Stimulated activated CD8-positive, alpha-beta memory T cell treated with anti-CD3 and anti-CD28 coated beads, Interleukin-4, amount 100 ng/mL, for 48 hours (primary cell): ENCODE measurements at places on chromosomes 5 and 9.

DNA sequence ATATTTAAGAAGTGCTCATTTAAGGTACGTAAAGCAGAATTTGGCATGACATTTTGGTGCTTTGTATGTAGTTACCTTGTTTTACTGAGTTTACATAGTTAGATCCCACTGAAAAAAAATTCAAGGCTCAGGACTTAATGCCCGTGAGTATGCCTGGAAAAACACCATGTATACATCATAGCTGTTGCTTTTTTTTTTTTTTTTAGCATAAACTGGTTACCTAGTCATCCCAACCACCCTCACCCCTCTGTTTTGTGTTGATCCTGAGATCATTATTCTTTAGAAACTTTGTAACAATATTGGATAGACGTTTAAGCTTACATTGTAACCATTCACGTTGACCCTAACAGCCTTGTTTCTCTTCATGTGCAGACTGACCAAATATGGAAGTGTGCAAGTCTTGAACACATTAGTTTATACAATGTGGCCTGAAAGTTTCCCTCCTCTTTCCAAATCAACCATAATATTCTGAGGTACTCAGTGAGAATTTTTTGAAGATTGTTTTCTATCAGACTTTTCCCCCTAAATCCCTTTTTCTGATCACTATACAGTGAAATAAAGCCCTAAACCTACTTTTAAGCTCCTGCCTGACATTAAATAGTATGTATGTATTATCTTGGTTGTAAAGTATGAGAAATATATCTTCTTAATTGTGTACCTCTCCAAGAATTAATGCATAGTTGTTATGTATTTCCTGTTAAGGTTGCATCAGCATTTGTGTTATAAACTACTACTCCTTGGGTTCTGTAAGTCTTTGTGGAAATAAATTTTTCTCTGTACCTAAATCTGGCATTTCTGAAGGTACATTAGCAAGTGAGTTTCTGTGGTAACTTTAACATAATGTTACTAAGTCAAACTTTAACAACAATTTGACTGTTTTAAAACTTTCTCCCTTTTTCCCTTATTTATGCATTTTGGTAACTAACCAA is 4.4 kb downstream of the RABGAP1 start:
- DNase-seq: no peak

GRCh38 chr5:160452036-160452435 is 30.4 kb downstream of the PTTG1 start:
- no peak for DNase-seq

DNA sequence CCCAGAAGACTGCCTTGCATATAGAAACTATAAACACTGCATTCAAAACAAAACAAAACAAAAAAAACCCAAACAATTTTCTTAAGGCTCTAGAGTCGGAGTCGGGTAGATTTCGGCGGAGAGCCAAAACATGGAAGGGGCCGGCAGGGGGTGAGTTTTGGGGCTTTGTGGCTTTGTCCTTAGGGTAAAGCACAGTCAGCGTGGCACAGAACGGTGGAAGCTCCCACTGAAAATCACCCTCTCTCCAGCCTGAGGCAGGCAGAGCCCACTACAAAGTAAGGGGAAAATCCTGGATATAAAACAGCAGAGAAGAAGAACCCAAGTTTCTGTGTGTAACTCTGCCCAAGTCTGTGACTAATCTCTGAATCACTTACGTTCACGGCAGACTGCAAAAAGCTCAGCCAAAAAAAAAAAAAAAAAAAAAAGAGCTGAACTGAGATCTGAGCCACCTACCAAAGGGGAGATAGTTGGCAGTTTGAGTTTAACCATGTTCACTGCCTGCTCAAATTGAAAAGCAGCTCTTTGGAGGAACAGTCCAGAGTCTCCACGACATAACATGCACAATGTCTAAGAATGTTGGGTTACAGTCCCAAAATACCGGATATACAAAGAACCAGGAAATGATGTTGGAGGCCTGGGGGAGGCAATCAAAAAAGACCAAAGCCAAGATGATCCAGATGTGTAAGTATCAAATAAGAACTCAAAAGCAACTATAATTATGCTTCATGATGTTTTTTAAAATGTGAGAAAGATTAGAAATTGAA is 26.6 kb upstream of the OR2K2 start:
- no peak for DNase-seq

DNA sequence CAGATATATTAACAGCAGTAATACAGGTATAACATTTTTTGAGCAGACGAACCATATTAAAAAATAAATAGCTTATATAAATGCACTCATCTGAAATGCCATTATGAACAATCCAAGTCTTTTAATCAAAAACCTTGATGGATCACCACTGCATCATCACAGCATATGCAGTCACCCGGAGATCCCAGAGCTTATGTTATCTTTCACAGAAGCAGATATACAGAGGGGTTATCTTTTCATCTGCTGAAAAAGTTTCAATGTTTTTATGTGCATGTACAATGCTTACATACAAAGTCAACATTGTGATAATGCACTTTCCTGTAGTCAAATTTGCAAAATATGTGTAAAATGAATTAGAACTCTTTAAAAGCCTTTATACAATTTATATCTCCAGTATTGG is 211.9 kb downstream of the FBXL7 start:
- DNase-seq: no peak

DNA sequence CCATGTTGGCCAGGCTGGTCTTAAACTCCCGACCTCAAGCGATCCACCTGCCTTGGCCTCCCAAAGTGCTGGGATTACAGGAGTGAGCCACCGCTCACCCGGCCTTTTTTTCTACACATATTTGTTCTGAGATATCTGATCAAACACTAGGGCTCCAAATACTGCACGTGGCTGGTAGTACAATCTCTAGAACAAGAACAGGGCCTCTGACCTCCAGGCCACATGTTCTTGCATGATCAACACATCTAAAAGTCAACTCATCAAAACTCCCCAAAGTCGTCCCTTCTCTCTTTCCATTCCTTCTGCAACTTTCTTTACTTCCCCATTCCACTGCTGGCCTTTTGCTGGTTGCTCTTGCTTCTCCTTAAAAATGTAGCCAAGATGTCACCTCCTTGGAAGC is 113.3 kb upstream of the LHFPL2 start:
- no peak for DNase-seq

DNA sequence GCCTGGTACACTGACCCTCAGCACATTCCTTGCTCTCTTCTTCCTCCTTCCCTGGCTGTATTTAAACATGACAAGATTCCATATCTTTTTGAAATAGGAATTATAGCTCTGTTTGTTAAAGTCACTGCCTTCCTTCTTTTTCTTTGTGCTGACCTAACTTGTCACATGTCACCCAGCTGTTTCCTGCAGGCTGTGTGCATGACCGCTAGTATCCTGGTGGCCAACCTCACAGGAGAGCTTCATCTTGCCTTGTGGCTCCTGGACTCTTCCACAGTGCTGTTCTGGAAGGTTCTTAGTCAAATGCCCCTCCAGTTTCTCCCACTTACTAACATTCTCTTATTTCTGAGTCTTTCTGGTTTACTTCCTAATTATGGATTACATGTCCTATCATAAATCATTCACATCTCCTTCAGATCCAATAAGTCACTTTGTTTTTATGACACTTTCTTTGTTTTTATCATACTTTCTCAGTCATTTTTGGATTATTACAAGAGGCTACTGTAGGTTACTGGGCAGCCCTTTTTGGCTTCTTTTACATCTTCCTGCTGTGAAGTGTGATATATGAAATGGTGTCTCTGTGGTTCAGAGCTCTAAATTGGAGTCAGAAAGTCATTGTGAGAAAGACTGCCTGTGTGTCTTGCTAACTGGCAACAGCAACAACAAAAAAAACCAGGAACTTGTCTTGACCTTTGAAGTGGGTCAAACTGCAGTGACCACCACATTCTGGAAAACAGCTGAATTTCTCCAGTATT is 463.6 kb upstream of the DAP start:
- no peak for DNase-seq

DNA sequence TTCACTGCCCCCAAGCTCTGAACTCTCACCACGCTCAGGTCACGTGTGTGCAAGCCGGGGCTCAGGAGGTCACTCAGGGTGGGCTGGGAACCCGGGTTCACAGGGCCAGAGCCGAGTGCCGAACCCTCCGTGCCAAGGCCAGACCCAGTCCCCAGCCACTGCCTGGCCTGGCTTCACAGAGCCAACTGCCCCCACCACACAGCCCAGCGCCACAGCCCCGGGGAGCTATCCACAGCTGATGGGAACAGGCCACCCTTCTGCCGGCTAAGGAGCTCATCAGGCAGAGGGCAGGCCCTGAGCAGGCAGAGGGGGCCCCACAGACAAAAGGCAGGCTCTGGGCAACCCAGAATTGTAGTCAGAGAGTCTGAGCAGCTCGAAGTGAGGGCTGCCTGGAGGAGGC is 117.0 kb downstream of the VAV2 start:
- no peak for DNase-seq

DNA sequence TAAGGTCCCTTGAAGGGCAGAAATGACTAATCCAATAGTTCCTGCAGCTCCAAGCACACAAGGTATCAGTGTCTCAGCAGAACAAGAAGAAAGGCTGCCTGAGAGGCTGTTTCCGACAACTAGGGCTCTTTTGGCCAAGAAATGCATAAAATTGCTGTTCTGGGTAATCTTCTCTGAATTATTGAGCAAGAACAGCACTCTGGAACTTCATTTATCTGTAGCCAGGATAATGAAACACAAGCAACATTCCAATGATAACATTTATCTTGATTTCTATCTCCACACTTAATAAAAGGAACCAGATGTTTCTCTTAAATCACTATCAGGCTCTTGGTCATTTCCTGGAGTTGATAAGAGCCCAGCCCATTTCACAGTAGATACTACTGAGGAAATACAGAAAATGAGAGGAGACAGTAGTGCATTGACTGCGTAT is 17.0 kb upstream of the AUH start:
- no peak for DNase-seq

- DNase-seq: no peak
These were observed 101.0 kb upstream of the PIK3R1 start for GRCh38 chr5:68114378-68115040.
